ENCODE measurements at places on chromosomes 3 and 15. TPM values are rescaled to one million over a fixed set of nuclear protein-coding genes. Genes with fewer than 3 reads are reported as not detected.
A peak's percentile ranks its signal among the peaks of the same experiment; 100 is the strongest.

GRCh38 chr15:70530503-70530902 is 232.9 kb downstream of the UACA start:
- DNase-seq, result peak; percentile 32

- DNase-seq, result no peak
Measured at GRCh38 chr3:156150434-156151066, 30.2 kb downstream of the KCNAB1 start.

The PLSCR5 gene
- not detected for total RNA-seq

DNA sequence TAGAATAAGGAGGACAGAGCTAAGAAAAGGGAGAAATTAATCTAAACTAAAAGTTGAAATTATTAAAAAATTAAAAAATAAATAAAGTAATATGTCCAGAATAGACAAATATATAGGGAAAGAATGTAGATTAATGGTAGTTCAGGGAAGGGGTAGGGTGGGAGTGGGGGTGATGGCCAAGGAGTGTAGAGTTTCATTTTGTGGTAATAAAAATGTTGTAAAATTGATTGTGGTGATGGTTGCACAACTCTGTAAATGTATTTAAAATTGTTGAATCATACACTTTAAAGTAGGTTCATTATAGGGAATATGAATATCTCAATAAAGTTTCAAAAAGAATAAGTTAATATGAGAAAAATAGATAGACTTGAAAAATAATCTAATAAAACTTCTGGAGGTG is 21.0 kb upstream of the FNDC3B start:
- DNase-seq, result no peak

DNA sequence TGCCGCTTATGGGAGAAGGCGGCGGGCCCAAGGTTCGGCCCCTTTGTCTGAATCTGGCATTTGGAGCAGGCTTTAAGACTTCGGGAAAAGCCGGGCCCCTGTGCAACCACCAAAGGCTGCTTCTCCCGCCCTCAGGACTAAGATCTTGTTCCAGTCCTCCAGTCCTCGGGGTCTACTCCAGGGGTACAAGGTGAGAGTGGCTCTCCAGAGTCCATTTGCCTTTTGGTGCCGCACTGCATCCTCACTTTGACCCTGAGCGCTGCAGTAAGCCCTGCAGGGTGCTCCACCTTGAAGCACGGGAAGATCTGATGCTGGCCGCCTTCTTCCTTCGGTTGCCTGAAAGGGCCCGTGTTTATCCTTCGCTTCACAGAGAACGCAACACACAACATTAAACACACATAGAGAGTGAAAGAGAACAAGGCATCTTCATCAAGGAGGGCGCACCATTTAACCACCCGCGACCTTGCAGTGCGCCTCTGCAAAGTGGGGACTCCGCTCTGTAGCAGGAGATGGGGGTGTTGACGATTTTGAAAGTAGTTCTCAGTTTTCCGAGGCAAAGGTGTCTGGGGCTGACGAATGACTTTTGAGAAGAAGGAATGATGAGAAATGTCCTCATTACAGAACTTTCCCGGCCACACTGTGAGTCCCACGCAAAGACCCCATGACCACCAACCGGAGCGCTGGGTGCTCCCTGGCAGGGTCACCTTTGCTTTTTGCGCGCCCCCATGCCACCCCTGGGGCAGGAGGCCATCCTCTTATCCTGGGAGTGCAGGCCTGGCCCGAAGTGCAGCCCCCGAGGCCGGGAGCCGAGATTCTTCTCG is 1.0 kb downstream of the PIGZ start:
- peak; percentile 76 for DNase-seq

GRCh38 chr3:137131081-137131480 is 173.3 kb downstream of the IL20RB start:
- no peak for DNase-seq

DNA sequence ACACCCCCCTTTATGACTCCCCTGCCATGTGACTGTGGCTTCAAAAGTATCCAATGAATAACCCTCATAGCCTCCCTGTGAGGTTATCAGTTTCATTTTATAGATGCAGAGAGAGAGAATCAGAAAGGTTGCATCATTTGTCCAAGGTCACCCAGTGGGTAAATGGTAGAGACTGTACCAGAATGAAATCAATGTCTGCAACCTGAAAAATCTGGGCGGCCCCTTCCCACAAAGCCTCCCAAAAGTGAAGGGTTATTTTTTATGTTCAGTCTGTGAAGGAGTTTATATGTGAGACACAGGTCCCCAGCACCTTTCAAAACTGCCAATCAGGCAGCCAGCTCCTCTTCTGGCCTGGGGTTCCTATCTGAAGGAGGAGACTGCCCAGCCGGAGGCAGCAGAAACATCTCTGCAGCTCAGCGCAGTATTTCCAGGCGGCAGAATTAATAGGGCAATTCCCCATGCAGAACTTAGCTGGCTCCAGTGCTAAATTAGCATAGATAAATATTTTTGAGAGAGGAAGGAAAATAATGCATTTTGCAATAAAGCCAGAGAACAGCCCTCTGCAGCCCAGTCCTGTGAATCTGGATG is 130.8 kb upstream of the PRR20G start:
- DNase-seq, result no peak

Data from lower leg skin (tissue), 4 donors.